ENCODE measurements at places on chromosomes 16 and 17. TPM values are rescaled to one million over a fixed set of nuclear protein-coding genes. Genes with fewer than 3 reads are reported as not detected.
A peak's percentile ranks its signal among the peaks of the same experiment; 100 is the strongest.

DNA sequence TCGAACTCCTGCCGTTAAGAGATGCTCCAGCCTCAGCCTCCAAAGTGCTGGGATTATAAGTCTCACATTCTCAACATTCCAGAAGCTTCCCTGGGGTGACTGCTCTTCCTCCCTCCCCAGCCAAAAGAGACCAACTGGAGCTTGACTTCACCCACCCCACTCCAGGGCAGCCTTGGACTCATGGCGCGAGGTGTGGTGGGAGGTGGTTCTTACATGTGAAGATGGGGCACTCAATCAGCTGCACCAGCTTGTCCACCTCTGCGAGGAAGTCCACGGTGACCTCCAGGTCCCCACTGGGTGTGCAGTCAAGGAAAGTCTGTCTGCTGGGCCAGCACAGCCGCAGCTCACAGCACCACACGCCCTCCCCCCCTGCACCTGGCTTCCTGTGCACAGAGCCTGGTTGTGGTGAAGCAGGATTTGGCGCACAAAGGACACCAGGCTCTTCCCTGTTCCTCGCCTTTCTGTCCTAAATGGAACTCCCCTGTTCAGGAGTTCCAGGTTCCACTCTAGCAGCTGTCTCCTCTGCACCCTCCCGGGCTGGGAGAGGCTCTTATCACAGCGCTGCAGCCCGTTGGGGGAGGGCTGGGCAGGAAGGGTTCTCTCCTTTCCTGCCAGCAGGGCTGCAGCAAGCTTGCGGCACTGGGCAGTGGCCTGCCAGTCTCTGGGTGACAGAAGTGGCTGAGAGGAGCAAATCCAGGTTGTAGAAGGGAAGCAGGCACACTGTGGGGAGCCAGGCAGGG is 9.6 kb upstream of the MTSS2 start:
- DNase-seq: no peak

DNA sequence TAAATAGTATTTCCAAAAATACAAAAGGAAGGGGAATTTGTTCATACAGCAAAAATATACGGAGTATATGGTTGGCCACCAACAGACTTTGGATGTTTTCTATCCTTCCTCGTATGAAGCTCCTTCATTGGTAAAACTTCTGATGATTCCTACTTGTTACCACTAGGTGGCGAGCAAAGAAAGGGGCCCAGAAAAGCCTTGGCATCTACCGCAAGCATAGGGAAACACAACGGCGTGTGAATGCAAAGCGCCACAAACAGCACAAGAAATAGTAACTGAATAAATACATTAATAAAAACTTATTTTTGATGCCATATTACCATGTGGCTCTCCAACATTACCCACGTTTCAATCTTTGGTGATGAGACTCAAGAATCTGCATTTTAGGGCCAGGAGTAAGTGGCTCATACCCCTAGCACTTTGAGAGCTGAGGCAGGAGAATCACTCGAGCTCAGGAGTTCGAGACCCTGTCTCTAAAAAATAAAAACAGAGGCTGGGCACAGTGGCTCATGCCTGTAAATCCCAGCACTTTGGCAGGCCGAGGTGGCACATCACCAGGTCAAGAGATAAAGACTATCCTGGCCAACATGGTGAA is 34.5 kb downstream of the YWHAE start:
- DNase-seq: peak; percentile 75

DNA sequence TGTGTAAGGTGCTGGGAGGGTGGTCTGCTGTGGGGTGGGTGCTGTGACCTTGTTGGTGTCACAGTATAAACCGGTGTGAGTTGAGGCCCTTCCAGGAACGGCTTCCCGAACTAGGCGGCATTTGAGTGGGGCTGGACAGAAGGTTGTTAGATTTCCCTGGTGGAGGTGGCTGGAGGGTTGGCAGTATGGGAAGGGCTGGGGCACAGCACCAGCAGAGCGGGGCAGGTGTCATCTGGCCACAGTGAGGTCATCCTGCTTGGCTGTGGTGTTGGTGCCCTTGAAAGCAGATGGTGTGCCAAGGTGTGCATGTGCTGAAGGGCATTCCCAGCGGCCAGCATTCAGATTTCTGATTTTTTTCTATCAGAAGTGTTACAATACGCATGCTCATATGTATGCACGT is 28.1 kb downstream of the BANP start:
- DNase-seq: no peak

GRCh38 chr16:79362300-79362970 is 238.1 kb downstream of the MAF start:
- DNase-seq: no peak

The CRAMP1 gene
- 10.8 TPM for total RNA-seq

DNA sequence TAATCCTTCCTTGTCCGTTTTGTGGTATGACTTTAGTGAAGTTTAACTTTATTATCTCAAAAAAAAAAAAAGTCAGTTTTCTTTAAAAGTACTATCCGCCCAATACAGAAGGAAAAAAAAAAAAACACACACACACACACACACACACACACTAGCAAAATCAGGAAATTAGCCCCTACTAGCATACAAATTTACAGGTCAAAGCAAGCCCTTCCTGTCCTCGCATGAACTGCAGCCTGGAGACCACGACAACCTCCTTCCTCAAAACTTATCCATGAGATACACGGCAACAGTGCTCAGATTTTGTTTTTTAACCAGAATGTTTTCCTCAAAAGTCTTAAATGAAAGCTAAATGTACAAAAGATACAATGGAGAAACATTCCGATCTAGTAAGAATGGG is 16.2 kb downstream of the NCOR1 start:
- no peak for DNase-seq
